ENCODE measurements at places on chromosomes 13 and 19. TPM values are rescaled to one million over a fixed set of nuclear protein-coding genes. Genes with fewer than 3 reads are reported as not detected.

The LENG9 gene
- 5.7 TPM for total RNA-seq

The MEX3D gene
- total RNA-seq = 11.3 TPM

The LILRB4 gene
- 2.6 TPM for total RNA-seq

The OXGR1 gene
- not detected for total RNA-seq

The ZNF616 gene
- total RNA-seq = 5.1 TPM

The CEACAM4 gene
- total RNA-seq = 3.0 TPM

The TNPO2 gene
- 24.9 TPM for total RNA-seq

The FCGBP gene
- total RNA-seq = 31.6 TPM

DNA sequence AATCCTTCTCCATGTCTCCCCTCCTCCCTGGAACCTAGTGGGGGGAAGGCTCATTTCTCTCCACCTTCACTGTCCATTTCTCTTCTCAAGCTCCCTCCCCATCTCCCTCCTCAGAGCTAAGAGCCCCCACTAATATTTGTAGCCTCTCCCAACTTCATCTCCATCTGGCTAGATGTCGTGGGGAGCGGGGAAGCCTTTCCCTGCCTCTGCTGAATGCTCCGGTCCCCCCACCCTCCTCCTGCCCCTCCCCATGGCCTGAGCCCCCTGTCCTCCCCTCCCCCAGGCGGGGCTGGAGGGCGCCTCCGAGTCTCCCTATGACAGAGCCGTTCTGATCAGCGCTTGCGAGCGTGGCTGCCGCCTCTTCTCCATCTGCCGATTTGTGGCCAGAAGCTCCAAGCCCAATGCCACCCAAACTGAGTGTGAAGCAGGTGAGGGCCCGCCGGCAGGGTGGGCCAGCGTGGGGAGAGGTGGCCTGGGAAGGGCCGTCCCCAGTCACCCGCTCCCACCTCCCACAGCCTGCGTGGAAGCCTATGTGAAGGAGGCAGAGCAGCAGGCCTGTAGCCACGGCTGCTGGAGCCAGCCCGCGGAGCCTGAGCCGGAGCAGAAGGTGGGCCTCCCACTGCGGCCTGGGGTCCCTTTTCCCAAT is 1.0 kb downstream of the TMEM59L start:
- no peaks in the 10 kb centered on the region for H3K36me3 ChIP-seq
- H3K4me1 ChIP-seq = peaks cover 3% of the 10 kb centered on the region
- H3K27me3 ChIP-seq = peaks cover 15% of the 10 kb centered on the region
- no peak overlapping the region for H3K27ac ChIP-seq

DNA sequence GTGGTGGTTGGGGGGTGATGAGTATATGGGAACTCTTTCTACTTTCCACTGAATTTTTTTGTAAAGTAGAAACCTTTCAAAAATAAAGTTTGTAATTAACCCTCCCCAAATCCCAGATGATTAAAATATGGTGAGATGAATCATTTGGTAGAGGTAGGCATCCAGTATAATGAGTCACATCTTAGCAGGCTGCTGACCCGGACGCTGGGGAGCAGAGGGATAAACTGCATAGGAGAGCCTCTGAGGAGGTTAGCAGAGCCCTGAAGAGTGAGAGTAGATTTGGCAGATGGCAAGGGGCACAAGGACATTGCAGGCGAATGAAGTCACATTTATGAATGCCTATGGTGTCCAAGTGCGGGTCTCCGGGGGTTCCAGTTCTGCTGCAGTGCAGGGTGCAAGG is 293.8 kb downstream of the FGF9 start:
- DNase-seq = no peak
- no peaks in the 10 kb centered on the region for H3K36me3 ChIP-seq
- H3K27me3 ChIP-seq = no peaks in the 10 kb centered on the region
- no peak overlapping the region for H3K4me3 ChIP-seq
- H3K27ac ChIP-seq = no peak overlapping the region

GRCh38 chr19:14135355-14135754 is 1.0 kb downstream of the ASF1B start:
- no peaks in the 10 kb centered on the region for H3K27me3 ChIP-seq
- no peak overlapping the region for H3K4me3 ChIP-seq
- no peaks in the 10 kb centered on the region for H3K36me3 ChIP-seq
- DNase-seq = no peak

DNA sequence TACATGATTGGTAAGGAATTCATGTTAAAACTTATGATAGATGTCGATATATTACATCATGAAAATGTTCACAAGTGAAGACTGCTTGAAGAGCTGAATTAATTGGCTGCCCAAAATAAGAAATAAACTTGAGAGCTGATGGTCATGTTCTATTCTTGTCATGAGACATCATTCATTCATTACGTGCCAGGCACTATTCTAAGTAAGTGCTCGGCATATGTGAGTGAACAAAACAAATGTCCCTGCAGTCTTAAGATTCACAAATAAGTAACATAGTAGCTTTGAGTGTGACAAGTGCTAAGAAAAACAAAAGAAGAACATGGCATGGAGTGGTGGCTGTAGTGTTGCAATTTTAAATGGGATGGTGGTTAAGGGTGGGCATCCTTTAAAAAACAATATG is 329.3 kb downstream of the SUCLA2 start:
- H3K27me3 ChIP-seq = no peaks in the 10 kb centered on the region
- no peak for DNase-seq
- H3K36me3 ChIP-seq = no peaks in the 10 kb centered on the region
- no peak overlapping the region for H3K4me3 ChIP-seq

GRCh38 chr13:103351035-103351828 is 285.0 kb upstream of the SLC10A2 start:
- H3K27ac ChIP-seq = no peak overlapping the region
- no peak overlapping the region for H3K4me3 ChIP-seq
- H3K27me3 ChIP-seq = no peaks in the 10 kb centered on the region
- H3K4me1 ChIP-seq = no peaks in the 10 kb centered on the region
- H3K36me3 ChIP-seq = no peaks in the 10 kb centered on the region
- DNase-seq = no peak

GRCh38 chr13:63696055-63696454 is 2280.4 kb upstream of the PCDH20 start:
- no peaks in the 10 kb centered on the region for H3K36me3 ChIP-seq
- no peak for DNase-seq
- H3K27me3 ChIP-seq = no peaks in the 10 kb centered on the region
- no peak overlapping the region for H3K4me3 ChIP-seq
- no peak overlapping the region for H3K27ac ChIP-seq

GRCh38 chr13:28872427-28873176 is 52.5 kb downstream of the MTUS2 start:
- no peaks in the 10 kb centered on the region for H3K4me1 ChIP-seq
- no peak overlapping the region for H3K4me3 ChIP-seq
- no peaks in the 10 kb centered on the region for H3K27me3 ChIP-seq
- no peak overlapping the region for H3K27ac ChIP-seq

- peak overlapping the region; percentile 92 for H3K27ac ChIP-seq
- no peaks in the 10 kb centered on the region for H3K27me3 ChIP-seq
- peaks cover 4% of the 10 kb centered on the region for H3K36me3 ChIP-seq
Observed at GRCh38 chr19:35267818-35268535, 785 bp upstream of the USF2 start.

DNA sequence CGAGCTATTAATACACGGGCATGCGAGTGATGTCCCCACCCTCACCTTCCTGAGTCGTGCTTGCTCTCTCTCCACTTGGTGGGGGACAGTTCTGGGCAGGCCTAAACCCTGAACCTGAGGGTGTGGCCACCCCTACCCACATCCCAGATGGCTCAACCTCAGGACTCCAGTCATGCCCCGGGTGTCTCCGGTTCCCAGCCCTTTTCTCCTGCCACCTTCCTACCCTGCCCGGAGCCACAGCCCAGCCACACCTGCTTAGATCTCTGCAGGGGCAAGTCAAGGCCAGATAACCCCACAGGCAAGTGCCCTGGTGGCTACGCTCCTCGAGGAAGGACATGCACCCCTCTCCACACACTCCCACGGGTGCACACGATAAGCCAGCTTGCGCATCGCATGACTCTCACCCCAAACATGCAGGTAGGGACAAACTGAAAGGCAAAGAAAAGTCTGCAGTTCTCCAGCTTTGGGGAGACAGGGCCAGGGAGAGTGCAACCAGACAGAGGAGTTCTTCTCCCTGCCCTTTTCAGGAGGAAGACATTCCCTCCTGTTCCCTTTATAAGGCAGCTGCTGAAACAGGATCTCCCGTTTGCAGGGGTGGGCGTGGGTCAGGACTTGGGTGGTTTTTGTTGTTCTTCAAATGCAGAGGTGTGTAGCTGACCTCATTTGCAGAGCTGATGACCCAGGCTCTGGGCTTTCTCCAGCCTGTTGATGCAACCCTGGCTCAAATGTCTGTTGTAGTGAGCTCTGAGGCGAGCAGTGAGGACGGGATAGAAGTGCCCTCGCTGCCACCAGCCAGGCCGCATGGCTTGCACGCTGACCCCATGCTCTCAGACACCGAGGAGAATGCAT is 88.6 kb downstream of the DPF1 start:
- H3K27ac ChIP-seq = no peak overlapping the region
- no peaks in the 10 kb centered on the region for H3K36me3 ChIP-seq
- H3K4me1 ChIP-seq = no peaks in the 10 kb centered on the region
- H3K4me3 ChIP-seq = no peak overlapping the region
- H3K27me3 ChIP-seq = no peaks in the 10 kb centered on the region
- DNase-seq = no peak

DNA sequence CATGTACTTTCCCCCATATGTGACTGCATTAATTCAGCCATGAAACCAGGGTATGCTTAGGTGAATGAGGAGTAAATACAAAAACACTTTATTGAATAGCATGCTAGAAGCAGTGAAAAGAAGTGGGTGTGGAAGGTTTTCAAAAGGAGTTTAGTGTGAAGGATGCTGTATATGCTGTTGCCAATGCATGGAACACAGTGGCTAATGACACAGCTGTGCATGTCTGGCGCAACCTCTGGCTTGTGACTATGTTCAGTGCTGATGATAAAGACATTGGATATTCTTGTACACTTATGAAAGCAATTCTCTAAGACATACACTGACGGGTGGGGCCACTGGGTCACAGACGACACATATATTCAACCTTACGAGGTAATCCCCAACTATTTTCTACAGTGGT is 55.2 kb downstream of the SOX21 start:
- H3K4me3 ChIP-seq = no peak overlapping the region
- no peaks in the 10 kb centered on the region for H3K4me1 ChIP-seq
- no peak for DNase-seq

DNA sequence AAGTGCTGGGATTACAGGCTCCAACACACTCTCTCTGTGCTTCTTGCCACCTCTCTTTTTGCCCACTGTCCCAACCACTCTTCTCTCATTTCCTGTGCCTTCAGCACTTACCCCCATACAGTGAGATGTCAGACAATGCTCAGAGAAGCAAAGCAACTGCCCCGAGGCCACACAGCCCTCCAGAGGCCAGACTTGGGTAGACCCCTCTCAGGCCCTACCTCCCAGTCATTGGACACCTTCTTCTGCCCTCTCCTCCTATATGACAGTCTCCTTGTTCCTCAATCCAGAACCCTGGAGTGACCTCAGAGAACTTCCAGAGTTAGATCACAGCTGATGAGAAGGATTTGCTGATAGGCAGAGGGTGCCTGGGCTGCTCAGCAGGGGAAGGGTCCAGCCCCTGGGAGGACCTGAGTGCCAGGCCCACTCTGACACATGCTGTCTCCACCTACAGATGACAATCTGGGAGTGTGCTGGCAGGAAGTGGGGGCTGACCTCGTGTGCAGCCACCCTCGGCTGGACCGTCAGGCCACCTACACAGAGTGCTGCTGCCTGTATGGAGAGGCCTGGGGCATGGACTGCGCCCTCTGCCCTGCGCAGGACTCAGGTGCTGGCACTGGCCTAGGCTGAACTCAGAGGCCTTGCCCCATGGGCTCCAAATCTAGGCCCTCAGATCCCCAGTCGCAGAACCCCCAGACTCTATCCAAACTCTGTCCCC is 24.4 kb downstream of the LTBP4 start:
- no peak overlapping the region for H3K27ac ChIP-seq
- H3K4me3 ChIP-seq = no peak overlapping the region
- DNase-seq = no peak
- no peaks in the 10 kb centered on the region for H3K36me3 ChIP-seq

Data from right lobe of liver (tissue), 6 donors.